ENCODE measurements at places on chromosomes 1 and 21.

DNA sequence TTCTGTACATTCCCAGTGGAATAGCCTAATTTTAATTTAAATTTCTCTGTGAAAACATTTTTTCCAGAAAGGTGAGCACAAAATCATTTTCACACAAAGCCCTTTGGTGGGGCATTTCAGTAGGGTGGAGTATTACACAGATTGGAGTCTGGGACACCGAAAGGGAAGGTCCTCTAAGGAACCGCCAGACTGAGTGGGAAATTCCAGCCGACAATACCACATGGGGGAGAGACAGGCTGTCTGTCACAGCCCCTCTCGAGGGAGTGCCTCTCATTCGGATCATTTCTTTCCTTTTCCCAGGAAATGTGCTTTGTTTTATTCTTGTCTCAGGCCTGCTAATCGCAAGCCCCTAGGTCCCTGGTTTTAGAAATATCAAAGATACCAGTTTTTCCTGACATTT, 150.6 kb upstream of the HOOK1 start:
- no peak for DNase-seq

- no peak for DNase-seq
These were observed 66.1 kb downstream of the PBX1 start for GRCh38 chr1:164625004-164625617.

DNA sequence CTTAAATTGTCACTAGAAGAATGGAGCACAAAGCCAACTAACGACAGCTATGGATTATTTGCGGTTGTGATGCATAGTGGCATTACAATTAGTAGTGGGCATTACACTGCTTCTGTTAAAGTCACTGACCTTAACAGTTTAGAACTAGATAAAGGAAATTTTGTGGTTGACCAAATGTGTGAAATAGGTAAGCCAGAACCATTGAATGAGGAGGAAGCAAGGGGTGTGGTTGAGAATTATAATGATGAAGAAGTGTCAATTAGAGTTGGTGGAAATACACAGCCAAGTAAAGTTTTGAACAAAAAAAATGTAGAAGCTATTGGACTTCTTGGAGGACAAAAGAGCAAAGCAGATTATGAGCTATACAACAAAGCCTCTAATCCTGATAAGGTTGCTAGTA, 13.5 kb downstream of the USP1 start:
- no peak for DNase-seq

GRCh38 chr1:235035928-235036327, 92.7 kb downstream of the TOMM20 start:
- DNase-seq: no peak

- no peak for DNase-seq
These were observed 36.7 kb upstream of the MAGI3 start for GRCh38 chr1:113353580-113353979.

- no peak for DNase-seq
These were observed 43.4 kb downstream of the ZZZ3 start for GRCh38 chr1:77639056-77639455.

GRCh38 chr1:214321705-214322453, 40.9 kb downstream of the SMYD2 start:
- no peak for DNase-seq

GRCh38 chr1:103959565-103959964, 209.9 kb downstream of the AMY1C start:
- DNase-seq: no peak

- peak; percentile 35 for DNase-seq
These were observed 18.1 kb downstream of the ALDH9A1 start for GRCh38 chr1:165680303-165680702.

GRCh38 chr1:112767646-112768045, 52.5 kb upstream of the PPM1J start:
- DNase-seq: no peak

DNA sequence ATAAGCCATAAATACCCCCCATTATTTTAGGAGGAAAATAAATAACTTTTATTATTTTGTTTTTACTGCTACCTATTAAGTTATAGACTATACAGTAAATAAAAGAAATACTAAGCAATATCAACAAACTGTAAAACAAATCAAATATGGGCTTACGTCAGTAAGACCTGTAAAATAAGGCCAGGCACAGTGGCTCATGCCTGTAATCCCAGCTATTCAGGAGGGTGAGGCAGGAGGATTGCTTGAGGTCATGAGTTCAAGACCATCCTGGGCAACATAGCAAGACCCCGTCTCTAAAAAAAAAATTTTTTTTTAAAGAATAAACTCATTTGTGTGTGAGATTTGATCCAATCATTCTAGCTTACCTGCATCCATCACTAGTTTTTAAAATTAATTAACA, 17.8 kb downstream of the EGLN1 start:
- DNase-seq: no peak

DNA sequence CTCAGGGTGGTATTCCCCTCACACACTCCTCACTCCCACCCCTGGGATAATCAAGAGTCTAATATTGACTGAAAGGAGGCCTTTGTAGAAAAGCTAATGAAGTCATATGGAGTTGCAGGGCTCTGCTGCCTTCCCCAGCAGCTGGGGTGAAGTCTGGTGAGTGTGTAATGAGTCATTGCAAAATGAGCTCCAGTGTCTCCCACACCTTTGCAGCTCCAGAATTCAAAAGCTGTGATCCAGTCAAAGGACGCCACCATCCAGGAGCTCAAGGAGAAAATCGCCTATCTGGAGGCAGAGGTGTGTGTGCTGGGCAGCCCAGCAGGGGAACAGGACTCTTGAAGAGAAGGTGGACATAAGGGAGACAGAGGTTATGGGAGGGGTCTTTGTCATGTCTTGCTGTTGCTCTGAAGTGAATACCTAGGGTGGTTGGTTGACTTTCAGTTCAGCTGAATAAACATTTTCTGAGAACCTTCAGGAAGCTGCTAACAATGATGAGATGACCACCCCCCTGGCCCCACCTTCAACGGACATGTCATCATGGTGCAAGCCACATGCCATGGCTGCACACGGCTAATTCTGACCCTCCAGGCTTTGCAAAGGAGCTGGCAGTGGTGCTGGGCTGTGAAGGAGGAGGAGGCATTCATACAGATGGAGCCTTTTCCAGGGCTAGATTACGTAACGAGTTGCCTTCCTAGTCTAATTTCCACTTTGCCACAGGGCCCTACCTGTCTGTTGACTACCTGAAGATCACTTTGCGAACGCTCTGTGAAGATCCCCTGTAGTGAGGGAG, 32.2 kb upstream of the SNX27 start:
- DNase-seq: no peak

DNA sequence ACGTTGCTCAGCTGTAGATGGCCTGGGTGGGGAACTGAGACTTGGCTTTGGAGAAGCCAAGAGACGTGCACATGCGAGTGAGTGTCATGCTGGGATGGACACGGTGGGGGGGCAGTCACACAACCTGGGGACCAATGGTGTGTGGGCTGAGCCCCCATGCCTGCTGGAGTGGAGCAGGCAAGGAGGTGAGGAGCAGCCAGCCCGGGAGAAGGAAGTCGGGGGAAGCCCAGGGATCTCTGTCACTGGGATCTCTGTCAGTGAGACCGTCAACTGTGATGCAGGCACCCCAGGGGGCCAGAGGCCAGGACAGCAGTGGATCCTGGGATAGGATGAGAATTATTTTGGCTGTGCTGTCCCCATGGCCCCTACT, 11.0 kb upstream of the ZNF669 start:
- DNase-seq: no peak

- no peak for DNase-seq
These were observed 106.5 kb upstream of the RAB3GAP2 start for GRCh38 chr1:220378571-220379302.

DNA sequence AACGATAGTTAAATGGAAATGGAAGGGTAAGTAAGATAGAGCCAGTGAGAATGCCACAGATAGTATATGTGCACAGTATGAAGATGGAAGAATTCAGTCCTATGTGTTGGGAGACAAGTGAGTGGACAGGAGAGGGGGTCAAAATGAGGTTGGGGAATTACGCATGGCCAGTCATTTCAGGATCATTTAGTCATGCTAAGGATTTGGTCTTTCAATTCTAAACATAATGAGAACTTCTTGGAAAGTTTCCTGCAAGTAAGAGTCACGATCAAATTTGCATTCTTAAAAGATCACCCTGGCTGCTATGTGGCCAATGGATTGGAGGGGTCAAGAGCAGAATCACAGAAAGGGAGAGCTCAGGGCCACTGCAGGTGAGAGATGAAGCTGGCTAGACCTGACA, 64.0 kb upstream of the KCNK2 start:
- no peak for DNase-seq

GRCh38 chr1:17584539-17584938, 45.0 kb downstream of the ARHGEF10L start:
- no peak for DNase-seq

- DNase-seq: no peak
These were observed 10.9 kb upstream of the FUBP1 start for GRCh38 chr1:77989744-77990143.
